Lung (tissue), 17 donors: ENCODE measurements at places on chromosomes 6 and 20. TPM values are rescaled to one million over a fixed set of nuclear protein-coding genes. Genes with fewer than 3 reads are reported as not detected.

GRCh38 chr20:8039042-8039441 lies 19.5 kb upstream of the TMX4 start:
- H3K4me3 ChIP-seq = no peak overlapping the region
- H3K27ac ChIP-seq = no peak overlapping the region
- H3K4me1 ChIP-seq = no peaks in the 10 kb centered on the region
- no peaks in the 10 kb centered on the region for H3K36me3 ChIP-seq

GRCh38 chr20:31681769-31682168 lies 40.9 kb downstream of the BCL2L1 start:
- no peaks in the 10 kb centered on the region for H3K27me3 ChIP-seq
- H3K27ac ChIP-seq = no peak overlapping the region
- peaks cover 25% of the 10 kb centered on the region for H3K36me3 ChIP-seq
- no peak for DNase-seq
- H3K4me3 ChIP-seq = no peak overlapping the region
- H3K4me1 ChIP-seq = no peaks in the 10 kb centered on the region

- H3K36me3 ChIP-seq = peaks cover 2% of the 10 kb centered on the region
- H3K4me3 ChIP-seq = no peak overlapping the region
- no peak for DNase-seq
Measured at GRCh38 chr20:32444474-32445220, 86.5 kb downstream of the ASXL1 start.

DNA sequence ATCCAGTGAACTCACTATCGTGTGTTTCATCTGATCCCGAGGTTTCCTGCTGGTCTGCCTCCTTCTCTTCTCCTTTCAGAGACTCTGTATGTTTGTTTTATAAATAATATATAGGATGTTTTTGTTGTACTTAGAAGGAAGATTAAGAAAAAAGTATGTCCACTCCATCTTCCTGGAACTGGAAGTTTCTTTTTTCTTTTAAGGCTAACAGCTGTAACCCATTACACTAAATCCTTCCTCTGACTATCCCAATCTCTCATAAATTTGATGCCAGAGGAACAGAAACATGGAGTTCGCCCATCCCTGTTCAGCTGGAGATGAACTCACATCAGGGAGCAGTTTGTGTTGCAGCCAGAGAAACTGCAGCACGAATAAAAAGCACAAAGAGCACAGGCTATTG lies 20.7 kb downstream of the RIPK1 start:
- peaks cover 9% of the 10 kb centered on the region for H3K36me3 ChIP-seq
- no peaks in the 10 kb centered on the region for H3K27me3 ChIP-seq
- H3K4me1 ChIP-seq = no peaks in the 10 kb centered on the region

DNA sequence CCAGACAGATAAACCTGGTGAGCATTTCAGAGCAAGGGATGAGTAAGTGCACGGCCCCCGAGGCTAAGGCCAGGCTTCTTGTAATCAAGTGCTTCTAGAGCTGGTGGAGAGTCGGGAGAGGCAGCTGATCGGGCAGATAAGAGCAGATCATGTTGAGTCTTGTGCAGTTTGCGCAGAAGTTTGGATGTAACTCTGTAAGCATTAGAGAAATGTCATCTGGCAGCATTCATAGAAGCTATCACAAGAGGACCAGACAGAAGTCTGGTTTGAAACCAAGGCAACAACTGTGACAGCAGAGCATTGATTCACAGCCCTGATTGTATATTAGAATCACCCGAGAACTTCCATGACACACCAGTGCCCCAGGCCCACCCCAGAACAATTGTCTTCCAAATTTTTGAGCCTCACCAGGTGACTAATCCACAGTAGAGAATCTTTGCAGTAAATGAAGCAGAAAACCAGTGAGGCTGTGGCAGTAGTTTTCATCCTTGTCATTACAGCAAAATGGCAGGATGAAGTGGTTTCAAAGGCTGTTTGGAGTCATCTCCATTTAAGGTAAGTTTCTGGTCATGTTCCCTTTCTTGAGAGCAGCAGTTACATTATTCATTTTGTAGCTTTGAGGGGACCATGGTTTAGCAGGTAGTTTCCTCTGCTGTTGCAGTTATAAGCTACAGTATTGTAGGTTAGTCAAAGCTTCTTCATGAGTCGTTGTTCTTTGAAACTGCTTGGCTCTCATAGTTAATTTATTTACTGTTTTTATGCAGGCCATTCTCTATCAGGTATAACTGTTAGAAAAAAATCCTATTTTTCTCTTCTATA lies 84.1 kb downstream of the RNF217 start:
- H3K27me3 ChIP-seq = no peaks in the 10 kb centered on the region
- peaks cover 5% of the 10 kb centered on the region for H3K36me3 ChIP-seq
- H3K4me1 ChIP-seq = peaks cover 4% of the 10 kb centered on the region

DNA sequence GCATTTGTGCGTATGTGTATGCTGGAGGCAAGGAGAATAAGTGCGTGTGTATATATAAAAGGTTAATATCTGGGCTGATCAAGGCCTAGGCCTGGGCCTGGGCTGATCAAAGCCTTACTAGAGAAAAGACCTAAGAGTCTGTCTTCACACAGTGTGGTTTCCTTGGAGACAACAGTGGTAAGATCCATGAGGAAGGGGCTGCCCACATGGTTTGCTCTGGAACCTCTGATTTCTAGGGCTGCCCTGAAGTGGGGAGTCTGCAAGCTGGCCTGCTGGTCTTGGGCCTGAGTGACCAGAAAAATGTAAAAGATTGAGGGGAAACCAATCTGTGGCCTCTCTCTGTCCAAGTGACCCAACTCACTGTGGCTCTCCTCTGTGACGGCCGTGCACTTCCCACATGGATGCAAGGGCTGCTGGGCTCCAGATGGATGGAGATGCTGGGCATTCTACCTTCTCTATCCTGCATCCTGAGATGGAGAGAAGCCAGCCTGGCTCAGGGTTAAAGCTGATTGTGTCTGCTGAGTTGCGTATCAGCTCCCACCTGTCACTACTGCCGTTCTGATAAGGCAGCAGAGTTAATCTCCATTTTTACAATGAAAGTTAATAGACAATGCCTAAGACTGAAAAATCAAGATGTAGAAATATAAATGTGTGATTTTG lies 90.3 kb upstream of the NXT1 start:
- H3K27ac ChIP-seq = no peak overlapping the region
- no peaks in the 10 kb centered on the region for H3K4me1 ChIP-seq
- no peaks in the 10 kb centered on the region for H3K27me3 ChIP-seq
- H3K36me3 ChIP-seq = no peaks in the 10 kb centered on the region
- no peak overlapping the region for H3K4me3 ChIP-seq

DNA sequence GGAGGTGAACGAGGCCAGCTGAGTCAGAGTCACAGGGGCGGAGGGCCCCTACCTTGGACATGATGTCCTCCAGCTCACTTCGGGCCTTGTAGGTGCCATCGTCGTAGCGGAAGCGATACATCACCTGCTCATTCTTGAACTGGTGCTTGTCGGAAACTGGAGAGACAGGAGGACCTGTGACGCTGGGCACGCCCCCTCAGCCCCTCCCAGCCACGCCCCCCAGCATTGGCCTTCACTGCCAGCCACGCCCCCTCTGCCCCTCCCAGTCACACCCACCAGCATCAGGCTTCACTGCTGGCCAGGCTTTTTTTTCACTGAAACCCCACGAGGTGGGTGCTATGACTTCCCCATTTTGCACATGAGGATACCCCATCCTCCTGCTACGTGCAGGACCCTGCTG lies 148.2 kb downstream of the PREX1 start:
- no peak for DNase-seq
- H3K27ac ChIP-seq = no peak overlapping the region
- no peak overlapping the region for H3K4me3 ChIP-seq
- peaks cover 18% of the 10 kb centered on the region for H3K4me1 ChIP-seq
- peaks cover 34% of the 10 kb centered on the region for H3K36me3 ChIP-seq
- H3K27me3 ChIP-seq = no peaks in the 10 kb centered on the region

DNA sequence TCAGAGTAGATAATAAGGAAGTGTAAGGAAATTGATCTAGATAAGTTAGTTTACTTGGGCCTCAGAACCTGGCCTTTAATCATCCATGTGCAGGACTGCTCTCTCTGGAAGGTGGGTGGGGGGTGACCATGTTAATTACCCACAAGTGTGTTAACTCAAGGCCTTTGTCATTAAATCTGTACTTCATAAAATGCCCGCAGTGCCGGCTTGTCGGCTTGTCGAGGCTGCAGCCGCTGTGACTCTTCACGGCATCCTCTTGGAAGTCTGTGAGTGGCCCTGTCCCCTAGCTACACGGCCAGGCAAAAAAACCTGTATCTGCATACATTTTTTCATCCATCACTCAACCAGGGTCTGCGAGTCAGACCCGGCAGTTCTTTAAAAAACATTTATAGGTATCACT lies 70.9 kb upstream of the ASCC3 start:
- no peak for DNase-seq
- no peaks in the 10 kb centered on the region for H3K36me3 ChIP-seq
- H3K27ac ChIP-seq = no peak overlapping the region
- no peaks in the 10 kb centered on the region for H3K4me1 ChIP-seq
- no peak overlapping the region for H3K4me3 ChIP-seq

DNA sequence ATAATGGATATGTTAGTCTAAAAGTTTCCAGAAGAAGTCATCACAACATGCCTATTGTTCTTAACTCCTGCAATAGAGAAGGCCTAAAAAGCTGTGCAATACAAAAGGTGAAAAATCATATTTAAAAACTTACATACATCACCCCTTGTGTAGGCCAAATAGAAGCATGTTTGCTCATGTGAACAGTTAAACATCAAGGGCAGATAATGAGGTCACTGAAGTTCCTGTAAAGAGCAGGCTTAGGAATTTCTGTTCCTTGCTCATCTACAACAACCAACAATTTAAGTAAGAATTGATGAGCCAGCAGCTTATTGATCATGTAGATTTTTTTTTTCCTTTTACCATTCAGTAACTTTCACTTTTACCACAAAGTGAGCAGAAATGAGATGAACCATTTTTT lies 7.5 kb upstream of the NUP153 start:
- H3K4me3 ChIP-seq = no peak overlapping the region
- no peaks in the 10 kb centered on the region for H3K36me3 ChIP-seq
- DNase-seq = no peak
- no peaks in the 10 kb centered on the region for H3K27me3 ChIP-seq

DNA sequence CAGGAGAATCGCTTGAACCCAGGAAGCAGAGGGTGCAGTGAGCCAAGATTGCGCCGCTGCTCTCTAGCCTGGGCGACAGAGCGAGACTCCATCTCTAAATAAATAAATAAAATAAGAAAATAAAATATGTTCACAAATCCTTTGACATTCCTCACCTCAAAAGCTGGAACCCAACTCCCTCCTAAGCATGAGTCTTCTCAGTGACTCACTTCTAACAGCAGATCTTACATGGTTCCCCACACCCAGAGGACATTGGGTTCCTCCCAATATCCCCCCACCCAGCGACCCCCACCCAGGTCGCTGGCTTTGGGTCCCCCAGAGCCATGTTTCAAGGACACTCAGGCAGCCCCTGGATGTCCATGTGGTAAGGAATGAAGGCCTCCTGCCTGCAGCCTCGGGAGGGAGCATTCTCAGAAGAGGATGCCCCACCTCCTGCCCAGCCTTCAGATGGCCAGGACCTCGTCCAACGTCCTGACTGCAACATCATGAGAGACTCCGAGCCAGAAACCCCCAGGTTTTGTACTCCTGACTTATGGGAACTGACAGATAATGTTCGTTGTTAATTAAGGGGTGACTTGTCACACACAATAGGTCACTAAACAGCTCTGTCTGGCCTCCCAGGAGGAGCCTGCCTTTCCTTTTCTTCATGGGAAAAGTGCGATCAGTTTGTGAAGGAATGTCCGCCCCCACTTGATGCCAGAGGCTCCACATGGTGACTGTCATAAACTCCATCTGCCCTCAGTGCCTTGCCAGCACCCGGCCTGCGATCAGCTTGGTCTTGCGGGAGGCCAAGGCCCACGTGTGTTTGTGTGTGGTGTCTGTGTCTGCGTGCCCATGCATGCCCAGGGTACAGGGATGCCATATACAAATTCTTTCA lies 10.1 kb upstream of the GMEB2 start:
- H3K36me3 ChIP-seq = no peaks in the 10 kb centered on the region
- H3K4me1 ChIP-seq = no peaks in the 10 kb centered on the region
- DNase-seq = no peak
- H3K4me3 ChIP-seq = no peak overlapping the region
- H3K27me3 ChIP-seq = no peaks in the 10 kb centered on the region

- no peaks in the 10 kb centered on the region for H3K4me1 ChIP-seq
- no peaks in the 10 kb centered on the region for H3K36me3 ChIP-seq
- no peak overlapping the region for H3K27ac ChIP-seq
Measured at GRCh38 chr6:50939931-50940330, 121.3 kb downstream of the TFAP2B start.

DNA sequence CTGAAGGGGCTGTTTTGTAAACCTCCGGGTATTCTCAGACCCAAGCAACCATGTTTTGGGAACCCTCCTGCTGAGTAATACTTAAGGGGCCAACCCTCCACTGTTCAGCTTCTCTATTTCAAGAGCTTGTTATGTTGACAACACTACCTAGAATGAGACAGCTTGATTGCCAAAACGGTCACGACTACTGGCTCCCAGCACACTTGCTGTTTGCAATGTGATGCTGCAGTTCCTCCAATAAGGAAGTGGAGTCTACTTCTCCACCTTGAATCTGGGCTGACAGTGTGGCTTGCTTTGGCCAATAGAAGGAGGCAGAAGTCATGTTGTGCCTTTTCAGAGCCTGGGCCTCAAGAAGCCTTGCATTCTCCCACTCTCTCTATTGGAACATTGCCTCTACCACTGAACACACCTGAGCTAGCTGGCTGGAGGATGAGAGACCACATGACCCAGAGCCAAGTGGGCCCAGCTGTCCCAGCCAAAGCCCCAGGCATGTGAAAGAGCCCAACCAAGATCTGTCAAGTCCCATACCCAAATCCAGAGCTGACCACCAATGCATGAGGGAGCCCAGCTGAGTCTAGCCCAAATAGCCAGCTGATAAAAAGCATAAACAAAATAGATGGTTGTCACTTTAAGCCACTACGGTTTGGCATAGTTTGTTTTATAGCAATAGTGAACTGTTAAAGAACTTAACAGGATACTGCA lies 108.0 kb downstream of the PRND start:
- H3K4me3 ChIP-seq = no peak overlapping the region
- H3K27ac ChIP-seq = no peak overlapping the region
- H3K36me3 ChIP-seq = no peaks in the 10 kb centered on the region
- DNase-seq = no peak
- no peaks in the 10 kb centered on the region for H3K27me3 ChIP-seq

- no peaks in the 10 kb centered on the region for H3K27me3 ChIP-seq
- no peaks in the 10 kb centered on the region for H3K36me3 ChIP-seq
- no peak overlapping the region for H3K27ac ChIP-seq
- no peaks in the 10 kb centered on the region for H3K4me1 ChIP-seq
Measured at GRCh38 chr20:34251619-34252018, 10.4 kb downstream of the ASIP start.

- no peaks in the 10 kb centered on the region for H3K4me1 ChIP-seq
- no peak for DNase-seq
- no peaks in the 10 kb centered on the region for H3K36me3 ChIP-seq
- H3K27me3 ChIP-seq = no peaks in the 10 kb centered on the region
- no peak overlapping the region for H3K4me3 ChIP-seq
Measured at GRCh38 chr6:113178349-113178748, 678.8 kb upstream of the MARCKS start.

Gene LY6G5C
- total RNA-seq = 5.0 TPM

Gene PEX7
- total RNA-seq = 9.6 TPM

Gene MAP1LC3A
- 30.7 TPM for total RNA-seq

Gene SLC26A8
- 0.34 TPM for total RNA-seq

Gene C20orf144
- total RNA-seq = 0.31 TPM

Gene SNAI1
- 0.74 TPM for total RNA-seq

Gene FAM83B
- 4.4 TPM for total RNA-seq
